ENCODE measurements at places on chromosomes 12 and 14.

DNA sequence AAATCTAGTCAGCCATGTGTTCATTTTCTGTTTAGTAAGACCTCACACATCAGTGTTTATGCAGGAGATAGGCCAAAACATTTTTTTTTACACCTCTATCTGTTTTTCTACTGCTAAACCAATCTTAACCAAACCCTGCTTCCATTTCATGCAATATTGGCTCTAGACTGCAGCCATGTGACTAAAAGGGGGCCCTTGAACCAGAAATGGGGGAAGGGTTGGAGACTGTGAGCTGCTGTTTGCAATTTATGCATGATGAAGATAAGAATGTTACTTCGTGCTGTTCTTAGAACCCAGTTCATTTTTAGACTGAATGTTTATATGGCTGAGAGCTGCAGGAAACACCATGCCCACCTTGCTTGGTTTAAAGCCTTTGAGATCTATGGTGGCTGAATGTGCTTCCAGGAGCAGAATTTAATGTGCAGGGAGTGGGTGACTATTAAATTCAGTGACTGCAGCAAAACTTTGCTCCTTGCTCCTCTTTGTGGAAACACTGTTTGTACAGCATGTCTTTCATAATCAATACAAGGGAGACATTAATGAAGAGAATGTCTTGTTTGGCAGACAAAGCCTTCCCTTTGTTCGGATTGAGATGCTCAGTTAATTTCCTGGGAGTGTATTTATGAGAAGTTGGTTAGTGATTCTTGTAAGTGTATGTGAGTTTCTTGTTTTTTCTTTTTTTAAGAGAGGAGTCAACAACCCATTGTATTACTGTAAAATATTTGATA is 53.6 kb downstream of the CHST11 start:
- no peak for DNase-seq

- no peak for DNase-seq
These were observed 1.8 kb downstream of the JAG2 start for GRCh38 chr14:105166571-105167302.

- no peak for DNase-seq
These were observed 23.3 kb downstream of the SNRPF start for GRCh38 chr12:95882080-95882479.

DNA sequence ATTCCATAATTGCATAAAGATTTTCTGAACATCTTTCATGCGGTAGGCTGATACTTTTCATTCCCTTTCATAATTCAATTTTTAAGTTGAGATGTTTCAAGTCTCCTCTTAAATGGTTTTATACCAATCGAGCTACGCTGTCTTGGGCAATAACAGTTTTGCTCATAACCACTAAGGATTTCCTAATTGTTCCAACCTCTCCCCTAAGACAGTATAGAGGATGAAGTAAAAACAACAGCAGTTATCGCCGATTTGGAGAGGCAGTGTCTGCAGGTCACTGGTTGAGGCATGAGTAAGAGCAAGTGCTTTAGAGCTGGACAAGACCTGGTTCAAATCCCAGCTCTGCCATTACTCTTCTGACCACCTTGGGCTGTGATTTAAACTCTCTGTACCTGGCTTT is 6.9 kb upstream of the MED13L start:
- no peak for DNase-seq

DNA sequence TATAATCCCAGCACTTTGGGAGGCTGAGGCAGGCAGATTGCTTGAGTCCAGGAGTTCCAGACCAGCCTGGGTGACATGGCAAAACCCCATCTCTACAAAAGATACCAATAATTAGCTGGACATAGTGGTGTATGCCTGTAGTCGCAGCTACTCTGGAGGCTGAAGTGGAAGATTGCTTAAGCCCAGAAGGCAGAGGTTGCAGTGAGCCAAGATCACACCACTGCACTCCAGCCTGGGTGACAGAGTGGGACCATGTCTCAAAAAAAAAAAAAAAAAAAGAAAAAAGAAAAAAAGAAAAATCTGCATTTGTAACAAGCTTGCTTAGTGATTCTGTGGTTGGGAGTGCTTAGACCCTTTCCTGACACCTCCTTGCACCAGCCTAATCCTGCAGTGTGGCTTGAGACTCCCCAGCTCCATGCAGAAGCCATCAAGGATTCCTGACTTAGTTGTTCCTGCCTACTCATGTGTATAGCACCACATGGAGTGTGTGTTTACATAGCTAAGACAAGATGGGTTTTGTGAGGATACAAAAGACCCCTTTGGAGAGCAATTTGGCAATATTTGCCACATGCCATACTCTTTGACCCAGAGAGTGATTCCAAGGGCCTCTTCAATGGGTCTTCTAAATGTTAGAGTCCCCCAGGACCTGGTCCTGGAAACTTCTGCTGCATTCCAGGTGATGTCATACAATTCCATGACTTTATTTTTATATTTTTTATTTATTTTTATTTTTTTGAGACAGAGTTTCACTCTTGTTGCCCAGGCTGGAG is 5.1 kb upstream of the TMED10 start:
- no peak for DNase-seq

GRCh38 chr12:14454098-14454907 is 88.8 kb downstream of the ATF7IP start:
- no peak for DNase-seq

DNA sequence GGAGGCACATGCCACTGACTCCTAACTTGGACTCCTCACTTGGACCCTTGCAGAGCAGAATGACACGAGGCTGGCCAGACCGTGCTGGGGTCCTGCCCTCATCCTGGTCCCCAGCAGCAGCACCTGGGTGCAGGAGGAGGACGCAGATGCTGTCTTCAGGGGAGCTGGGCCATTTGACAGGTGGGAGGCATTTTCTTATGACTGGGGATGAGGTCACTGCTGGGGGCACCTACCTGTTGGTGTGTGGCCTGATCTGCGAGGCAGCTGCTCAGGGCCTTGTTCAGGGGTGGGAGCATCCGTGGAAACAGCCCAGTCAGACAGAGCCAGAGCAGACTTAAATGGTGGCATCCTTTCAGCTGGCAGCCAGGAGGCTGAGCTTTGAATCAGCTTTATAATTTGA is 57.3 kb downstream of the CACNA1C start:
- DNase-seq: no peak

DNA sequence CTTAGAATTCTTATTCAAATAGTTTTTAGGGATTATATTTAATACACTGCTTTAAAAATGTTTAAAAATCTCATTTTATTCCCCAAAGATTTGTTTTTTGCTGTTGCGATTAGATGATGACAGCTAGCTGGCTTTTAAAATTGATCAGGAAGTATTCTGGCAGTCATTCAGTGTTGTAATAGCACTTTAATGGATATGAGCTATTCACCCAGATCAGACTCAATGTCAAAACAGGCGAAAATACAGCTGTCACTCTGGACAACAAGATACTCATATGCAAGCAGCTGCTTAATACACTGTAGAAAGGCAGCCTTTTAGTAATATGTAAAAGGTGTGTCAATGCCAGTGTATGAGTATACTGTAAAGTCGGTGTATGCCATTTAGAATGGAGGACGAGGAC is 91.7 kb downstream of the NPAS3 start:
- no peak for DNase-seq

DNA sequence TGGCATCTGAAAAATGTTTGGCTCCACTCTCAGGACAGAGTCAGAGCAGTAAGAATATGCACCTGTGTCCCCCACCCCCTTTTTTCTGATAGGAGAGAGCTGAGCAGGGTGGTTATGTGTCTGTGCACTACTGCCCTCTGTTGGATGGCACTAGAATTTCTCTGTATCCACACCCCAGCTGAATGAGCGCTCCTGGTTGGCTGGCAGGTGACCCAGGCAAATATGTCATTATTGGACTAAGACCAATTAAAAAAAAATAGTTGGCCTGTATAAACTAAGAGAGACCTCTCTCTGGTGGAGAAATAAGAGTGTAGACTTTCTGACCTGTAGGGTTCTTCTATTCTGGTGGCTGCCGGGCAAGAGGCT is 107.0 kb downstream of the PTCSC3 start:
- DNase-seq: peak; percentile 35

DNA sequence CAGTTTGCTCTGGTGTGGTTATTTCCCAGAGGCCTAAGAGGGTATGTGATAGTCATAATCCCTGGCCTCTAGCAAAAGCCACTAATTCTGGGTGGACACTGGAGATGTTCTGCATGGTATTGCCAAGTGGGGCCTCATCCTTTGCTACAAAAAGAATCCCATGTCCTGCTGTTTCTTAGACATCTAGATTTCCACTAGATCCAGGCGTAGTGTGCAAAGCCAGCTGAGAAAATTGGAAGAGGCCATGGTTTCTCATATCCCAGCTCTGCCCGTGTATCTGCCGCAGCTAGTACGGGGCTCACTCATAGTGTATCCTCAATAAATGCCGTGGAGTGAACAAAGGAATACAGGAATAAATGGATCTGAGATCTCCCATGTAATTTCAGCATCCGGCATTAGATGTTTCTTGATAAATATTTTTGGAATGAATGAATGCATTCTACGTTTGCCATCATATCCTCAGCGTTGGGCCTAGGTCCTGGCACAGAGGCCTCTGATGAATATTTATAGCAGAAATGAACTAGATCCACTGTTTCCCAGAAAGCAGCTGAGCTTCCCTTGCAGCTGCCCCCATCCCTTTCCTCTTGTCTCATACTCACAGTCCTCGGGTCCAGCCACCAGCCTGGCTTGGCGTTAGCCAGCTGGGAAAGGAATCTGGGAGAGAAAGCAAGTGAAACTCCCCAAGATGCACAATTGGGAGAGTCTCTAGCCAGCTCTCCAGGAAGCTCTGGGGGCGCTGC is 76.3 kb upstream of the NOS1 start:
- DNase-seq: peak; percentile 69

- no peak for DNase-seq
These were observed 938 bp upstream of the MAX start for GRCh38 chr14:65103150-65103760.

GRCh38 chr14:89543425-89543790 is 126.4 kb upstream of the FOXN3 start:
- DNase-seq: peak; percentile 89

DNA sequence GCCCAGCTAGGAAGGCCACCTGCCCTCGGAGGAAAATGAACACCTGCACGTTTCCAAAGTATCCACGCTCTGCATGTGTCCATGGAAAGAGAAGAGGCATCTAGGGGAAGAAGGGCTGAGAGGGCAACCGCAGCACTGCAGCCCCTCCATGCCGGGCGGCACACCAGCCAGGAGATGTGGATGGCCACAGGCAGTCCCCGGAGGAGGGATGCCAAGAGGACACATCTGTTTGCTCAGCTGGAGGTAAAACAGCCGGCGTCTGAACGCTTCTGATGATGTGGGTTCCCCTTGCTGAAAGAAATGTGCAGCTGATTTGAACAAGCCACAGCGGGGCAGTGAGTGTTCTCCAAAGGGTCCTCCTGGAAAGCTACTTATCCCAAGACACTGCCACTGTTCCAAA is 34.0 kb downstream of the CHGA start:
- no peak for DNase-seq

DNA sequence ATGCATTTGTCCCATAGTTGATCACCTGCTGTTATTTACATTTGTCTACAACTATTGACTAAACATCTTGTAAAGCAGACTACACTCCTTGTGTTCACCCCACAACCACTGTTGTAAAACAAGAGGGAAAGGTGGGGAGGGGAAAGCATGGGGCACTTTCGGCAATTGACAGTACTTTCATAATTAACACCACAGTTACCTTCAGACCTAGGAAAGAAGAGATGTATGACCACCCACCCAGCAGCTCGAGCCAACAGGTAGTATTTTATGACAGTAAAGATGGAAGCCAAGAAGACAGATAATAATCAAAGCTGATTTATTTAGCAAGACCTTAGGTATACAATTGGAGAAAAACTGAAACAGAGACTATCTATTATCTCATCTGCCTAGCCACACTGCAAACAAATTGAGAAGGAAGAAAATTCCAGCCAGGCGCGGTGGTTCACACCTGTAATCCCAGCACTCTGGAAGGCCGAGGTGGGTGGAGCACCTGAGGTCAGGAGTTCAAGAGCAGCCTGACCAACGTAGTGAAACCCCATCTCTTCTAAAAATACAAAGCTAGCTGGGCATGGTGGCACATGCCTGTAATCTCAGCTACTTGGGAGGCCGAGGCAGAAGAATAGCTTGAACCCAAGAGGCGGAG is 11.2 kb downstream of the HECTD4 start:
- no peak for DNase-seq

- no peak for DNase-seq
These were observed 3.2 kb downstream of the SIX4 start for GRCh38 chr14:60720962-60721325.

DNA sequence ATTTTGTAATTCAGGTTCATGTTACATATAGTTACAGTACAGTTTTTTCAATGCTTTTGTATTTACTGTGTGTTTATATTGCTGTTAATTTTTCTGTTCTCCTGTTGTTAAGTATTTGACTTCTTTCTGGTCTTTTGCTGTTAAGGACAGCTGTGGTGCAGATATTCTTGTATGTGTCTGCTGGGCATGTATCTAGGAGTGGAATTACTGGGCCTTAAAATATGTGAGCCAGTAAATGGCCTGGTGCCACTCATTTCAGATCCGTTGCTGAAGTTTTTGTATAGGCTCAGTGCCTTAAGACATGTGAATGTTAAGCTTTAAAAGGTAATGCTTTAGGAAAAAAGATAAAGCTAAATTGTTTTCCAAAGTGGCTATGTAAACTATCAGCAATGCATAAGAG is 87.3 kb downstream of the TTLL5 start:
- DNase-seq: no peak

GRCh38 chr14:64253672-64254071 is 40.5 kb downstream of the ESR2 start:
- DNase-seq: no peak

DNA sequence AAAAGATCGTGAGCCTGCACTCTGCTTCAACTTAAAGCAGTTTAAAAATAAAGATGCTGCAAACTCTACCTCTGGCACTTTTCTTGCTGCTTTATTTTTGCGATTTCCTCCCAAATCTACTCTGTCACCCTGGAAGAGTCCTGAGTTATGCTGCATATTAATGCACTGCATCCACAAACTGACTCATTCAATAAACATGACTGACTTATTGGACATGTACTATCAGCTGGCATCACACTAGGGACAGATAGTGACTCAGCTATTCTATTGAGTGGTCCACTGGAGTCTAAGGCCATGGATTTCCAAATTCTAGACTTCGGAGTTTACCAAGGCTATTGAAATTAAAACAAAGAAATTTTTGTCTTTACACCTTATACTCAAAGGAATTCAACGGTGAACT is 90.7 kb upstream of the PTPRR start:
- no peak for DNase-seq

DNA sequence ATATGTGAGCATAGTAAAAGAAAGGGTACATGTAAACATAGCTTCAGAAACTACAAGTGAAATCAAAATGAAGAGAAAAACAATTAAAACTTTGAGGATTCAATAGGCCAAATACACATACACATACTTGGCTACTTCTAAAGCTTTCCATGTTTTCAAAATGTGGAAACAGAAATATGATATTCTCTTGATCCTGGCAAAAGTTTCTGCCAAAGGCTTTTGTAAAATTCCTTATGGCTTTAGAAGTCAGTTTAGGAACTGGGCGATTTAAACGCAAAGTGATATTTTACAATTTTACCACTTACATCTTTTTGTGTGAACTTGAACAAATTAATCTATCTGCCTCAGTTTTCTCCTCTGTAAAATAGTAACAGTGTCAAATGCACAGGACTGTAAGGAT is 756.4 kb downstream of the C12orf50 start:
- DNase-seq: no peak

GRCh38 chr14:75860561-75861160 is 121.1 kb downstream of the TGFB3 start:
- no peak for DNase-seq

GRCh38 chr12:131141514-131141913 is 187.8 kb downstream of the ADGRD1 start:
- DNase-seq: no peak

Data from head of caudate nucleus (tissue), 42 donors.